ENCODE measurements at places on chromosomes 5 and 9.

DNA sequence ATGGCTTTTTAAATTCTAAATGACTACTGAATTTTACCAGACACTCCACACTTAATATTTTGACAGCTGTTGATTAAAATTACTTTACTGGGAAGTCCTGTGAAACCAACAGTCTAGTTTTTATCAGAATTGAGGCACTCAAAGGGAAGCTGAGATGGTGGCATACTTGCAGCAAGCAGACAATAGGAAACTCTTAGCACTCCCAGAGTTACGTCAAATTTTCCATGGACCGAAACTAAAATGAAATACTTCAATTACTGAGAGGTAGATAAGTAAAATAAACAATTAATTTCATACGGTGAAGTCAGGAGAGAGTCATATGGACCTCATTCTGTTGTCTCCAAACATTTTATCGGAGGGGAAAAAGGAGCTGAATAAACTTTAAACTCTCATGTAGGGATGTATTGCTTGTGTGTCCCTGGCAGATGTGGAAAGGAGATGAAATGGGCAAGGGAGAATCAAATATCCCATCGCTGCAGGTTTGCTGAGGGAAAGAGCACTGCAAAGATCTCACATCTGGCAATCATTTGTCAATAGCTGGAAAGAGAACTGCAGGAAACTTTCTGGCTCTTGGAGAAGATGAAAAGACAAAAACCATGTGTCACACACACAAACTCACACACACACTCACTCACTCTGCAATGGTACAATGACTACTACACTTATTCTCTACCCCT is 189.4 kb downstream of the BNC2 start:
- DNase-seq, result no peak
- no peak overlapping the region for H3K27ac ChIP-seq
- H3K27me3 ChIP-seq, result no peaks in the 10 kb centered on the region
- no peaks in the 10 kb centered on the region for H3K4me1 ChIP-seq
- no peak overlapping the region for H3K4me3 ChIP-seq

- no peak overlapping the region for H3K4me3 ChIP-seq
- H3K27ac ChIP-seq, result no peak overlapping the region
- no peak for DNase-seq
- no peaks in the 10 kb centered on the region for H3K4me1 ChIP-seq
- H3K27me3 ChIP-seq, result no peaks in the 10 kb centered on the region
Measured at GRCh38 chr9:23814243-23814642, 11.8 kb downstream of the ELAVL2 start.

DNA sequence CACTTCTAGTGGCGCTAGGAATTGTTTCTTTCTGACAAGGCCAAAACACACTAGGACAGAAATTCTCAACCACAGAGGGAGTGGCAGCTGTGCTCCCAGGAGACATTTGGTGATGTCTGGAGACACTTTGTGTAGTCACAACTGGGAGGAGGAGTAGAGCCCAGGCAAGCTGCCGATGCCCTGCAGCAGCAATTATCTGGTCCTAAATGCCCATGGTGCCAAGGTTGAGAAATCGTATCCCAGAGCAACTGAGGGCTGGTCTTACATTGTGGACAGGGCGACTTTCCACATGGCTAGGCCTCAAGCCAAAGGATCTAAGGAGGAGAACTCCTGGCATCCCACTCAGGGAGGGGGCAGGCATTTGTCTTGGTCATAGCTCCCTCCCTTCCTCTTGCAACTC is 259.9 kb downstream of the GADD45G start:
- peaks cover 5% of the 10 kb centered on the region for H3K27me3 ChIP-seq
- no peaks in the 10 kb centered on the region for H3K36me3 ChIP-seq
- no peak overlapping the region for H3K27ac ChIP-seq

DNA sequence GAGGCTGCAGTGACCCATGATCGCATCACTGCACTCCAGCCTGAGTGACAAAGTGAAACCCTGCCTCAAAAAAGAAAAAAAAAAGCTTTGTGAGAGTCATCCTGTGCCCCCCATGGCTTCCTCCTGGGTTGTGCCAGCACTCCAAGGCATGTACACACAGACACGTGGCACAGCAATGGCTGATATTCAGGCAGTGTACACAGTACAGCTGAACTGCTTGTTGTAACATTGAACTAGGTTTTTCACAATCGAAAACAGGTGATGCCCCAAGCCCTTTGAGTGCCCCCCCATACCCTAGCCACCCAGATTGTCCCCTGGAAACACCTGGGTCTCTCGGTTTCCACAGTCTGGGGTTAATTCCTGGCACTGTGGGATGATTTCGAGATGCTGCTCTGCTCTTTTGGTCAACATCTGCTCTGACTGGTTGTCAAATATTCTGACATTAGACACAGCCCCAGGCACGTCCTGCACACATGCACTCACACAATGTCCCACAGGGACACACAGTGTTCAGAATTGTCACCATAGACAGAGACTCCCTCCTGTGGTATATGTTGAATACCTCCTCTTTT is 9.2 kb downstream of the SPINK4 start:
- DNase-seq, result no peak
- no peak overlapping the region for H3K4me3 ChIP-seq
- H3K27ac ChIP-seq, result peak overlapping the region; percentile 64

DNA sequence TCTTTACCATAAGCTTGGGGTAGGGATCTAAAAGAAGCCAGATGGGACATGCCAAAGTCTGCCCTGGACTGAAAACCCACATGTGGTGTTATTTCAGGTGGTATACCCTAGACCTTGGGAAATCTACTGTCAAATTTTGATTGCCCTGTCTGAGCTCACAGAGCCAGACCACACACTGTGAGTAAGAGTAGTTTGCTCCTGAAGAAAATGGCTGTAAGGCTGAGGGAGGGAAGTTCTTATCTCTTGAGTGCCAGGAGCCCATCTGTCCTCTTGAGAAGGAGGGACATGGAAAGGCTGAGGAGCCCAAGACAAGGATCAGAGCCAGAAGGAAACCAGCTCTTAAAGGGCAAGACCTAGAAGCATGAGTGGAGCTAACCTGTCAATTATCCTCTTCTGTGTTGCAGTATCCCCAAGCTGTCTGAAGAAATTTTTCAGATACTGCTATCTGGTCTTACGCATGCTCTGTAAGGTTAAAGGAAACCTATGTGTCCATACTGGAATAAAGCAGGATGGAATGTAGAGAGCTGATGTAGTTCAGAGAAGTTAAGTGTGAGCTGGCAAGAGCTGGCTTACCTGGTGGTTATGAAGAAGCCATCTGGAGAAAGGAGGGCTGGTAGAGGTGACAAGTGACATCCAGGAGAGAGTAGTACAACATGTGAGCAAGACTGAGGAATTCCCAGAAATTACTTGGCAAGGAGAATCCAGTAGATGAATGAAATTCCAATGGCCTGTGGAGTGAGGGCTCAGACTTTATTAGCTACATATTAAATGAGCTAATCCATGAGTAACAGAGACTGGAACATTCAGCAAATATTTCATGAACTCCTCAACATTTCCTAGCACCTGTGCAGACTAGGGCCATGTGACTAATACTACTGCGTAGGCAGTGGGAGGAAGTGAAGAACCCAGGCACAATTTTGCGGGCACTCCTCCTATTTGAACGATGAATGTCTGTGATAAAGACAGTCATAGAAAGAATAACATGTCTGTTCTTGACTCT is 389.1 kb upstream of the KIF2A start:
- no peaks in the 10 kb centered on the region for H3K27me3 ChIP-seq
- H3K4me3 ChIP-seq, result no peak overlapping the region

DNA sequence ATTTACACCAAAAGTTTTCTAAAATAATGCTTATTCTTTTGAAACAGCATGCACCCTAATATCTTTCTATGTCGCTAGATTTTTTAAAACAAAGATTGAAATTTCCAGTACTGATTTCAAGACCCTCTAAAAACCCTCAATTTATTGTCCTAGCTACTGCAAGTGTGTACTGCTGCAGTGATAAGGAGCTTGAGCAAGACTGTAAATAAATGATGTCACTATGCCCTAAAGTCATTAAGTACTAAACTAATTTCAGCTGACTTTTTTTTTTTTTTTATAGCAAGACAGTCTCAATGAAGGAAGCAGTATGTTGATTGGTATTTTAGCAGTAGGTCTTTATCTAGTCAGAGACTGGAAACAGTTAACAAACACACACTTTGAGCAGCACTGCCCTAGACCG is 12.2 kb upstream of the MIER3 start:
- H3K27me3 ChIP-seq, result peaks cover 59% of the 10 kb centered on the region
- H3K4me3 ChIP-seq, result no peak overlapping the region
- no peak overlapping the region for H3K27ac ChIP-seq
- no peak for DNase-seq
- H3K4me1 ChIP-seq, result no peaks in the 10 kb centered on the region

All from activated T-helper 1 cell treated with anti-CD3 and anti-CD28 coated beads, Interleukin-12 subunit alpha, Interleukin-12 subunit beta, Interleukin-2, Interleukin-4 antibody, amounts not matched to agents 30 ng/mL and 10 ng/mL and 1 ng/mL, durations not matched to agents 14 hours and 24 hours and 36 hours (primary cell).